ENCODE measurements at places on chromosomes 1 and 21.

DNA sequence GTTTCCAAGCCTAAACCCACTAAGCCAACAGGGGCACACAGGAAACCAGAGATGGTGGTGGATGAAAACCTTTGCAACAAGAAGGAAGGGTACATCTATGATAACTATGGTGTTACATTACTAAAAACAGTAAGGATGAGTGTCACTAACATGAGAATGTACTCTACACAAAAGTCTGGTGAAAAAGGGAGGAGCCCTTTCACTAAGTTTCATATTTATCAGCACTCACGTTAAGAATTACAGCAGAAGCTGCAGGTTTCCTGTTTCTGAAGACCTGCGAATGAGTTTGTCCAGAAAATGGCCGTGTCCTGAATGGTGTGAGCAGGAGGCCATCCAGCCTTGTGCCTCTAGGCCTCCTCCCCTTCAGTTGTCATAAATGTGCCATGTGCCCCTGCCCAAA, 17.8 kb downstream of the ABCG1 start:
- DNase-seq: no peak

- DNase-seq: peak; percentile 85
Measured at GRCh38 chr1:244969355-244970235, 105.3 kb upstream of the HNRNPU start.

GRCh38 chr1:31036749-31037500, 28.6 kb downstream of the PUM1 start:
- DNase-seq: no peak

- no peak for DNase-seq
Measured at GRCh38 chr1:17348593-17349234, 23.3 kb upstream of the PADI6 start.

GRCh38 chr1:212301580-212301979, 16.4 kb downstream of the PPP2R5A start:
- no peak for DNase-seq

GRCh38 chr1:19514391-19514831, 29.1 kb upstream of the CAPZB start:
- DNase-seq: no peak

DNA sequence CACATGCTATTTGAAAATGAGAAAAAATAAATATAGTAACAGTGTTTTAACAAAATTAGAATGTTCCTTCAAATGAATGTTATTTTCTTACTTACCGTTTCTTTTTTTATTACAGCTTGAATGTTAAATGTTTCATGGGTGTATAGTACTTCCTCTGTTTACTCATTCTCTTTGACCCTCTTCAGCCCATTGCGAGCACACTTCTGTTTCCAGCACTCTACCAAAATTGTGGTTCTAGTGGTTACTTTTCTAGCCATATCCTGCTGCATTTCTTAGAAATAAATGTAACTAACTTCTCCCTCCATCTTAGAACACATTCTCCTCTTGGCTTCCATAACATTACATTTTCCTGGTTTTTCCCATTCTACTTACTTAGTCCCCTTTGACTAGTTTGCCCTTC, 190.0 kb upstream of the C1orf105 start:
- DNase-seq: no peak

- peak; percentile 19 for DNase-seq
Measured at GRCh38 chr1:183070923-183071618, 47.9 kb downstream of the LAMC1 start.

GRCh38 chr1:67061266-67061665, 7.3 kb upstream of the SLC35D1 start:
- DNase-seq: no peak

GRCh38 chr21:35026153-35026500, 23.0 kb downstream of the RUNX1 start:
- DNase-seq: no peak

DNA sequence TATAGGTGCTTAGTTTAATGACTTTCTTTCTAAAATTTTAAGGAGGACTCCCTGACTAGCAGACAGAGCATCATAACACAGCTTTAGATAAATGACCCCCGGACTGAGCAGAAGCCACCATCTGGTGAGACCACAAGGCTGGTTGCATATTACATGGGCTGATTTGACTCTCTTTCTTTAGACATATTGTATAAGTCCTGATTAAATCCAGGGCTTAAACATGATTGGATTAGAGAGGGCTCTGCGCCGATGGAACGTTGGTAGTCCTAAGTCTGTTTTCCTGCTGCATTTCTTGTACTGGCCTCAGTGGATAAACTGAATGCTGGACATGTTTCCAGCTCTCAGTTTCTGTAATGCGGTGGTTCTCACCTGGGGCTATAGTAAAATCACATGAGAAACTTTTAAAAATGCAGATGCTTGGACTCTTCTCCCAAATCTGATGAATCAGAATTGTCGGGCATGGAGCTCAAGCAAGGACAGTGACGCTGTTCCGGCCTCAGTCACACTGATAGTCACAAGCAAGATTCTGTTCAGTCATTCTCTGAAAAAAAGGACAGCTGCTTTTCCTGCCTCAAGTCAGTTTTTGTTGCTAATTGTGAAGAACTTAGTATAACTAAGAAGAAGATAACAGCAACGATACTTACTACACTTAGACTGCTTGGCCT, 16.6 kb downstream of the DDI2 start:
- no peak for DNase-seq

- no peak for DNase-seq
Measured at GRCh38 chr1:165426745-165427144, 18.2 kb downstream of the RXRG start.

DNA sequence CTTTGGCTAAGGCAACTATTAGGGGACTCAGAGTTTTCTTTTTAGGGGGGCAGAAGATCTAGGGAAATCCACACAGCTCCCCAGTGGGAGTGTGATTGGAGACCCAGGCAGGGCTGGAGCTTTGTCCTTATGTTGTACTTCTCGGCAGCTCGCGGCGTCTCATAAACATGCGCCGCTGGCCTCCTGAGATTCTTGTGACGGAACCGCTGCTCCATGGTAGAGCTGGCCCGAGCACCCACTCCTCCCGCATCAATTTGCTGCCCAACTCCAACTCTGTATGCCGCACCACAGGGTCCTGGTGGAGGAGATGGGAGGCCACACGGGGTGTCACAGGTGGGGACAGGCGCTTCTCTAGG, 143.9 kb downstream of the GALNT2 start:
- DNase-seq: no peak

GRCh38 chr21:26588446-26588845, 15.4 kb upstream of the CYYR1 start:
- no peak for DNase-seq

GRCh38 chr1:156705321-156705917, at the start of gene CRABP2:
TSS of gene CRABP2 (minus strand) at chr1:156705583. CDS start at chr1:156705446, 137 bp downstream.
- DNase-seq: no peak

GRCh38 chr1:62493656-62494055, 56.8 kb downstream of the USP1 start:
- no peak for DNase-seq

DNA sequence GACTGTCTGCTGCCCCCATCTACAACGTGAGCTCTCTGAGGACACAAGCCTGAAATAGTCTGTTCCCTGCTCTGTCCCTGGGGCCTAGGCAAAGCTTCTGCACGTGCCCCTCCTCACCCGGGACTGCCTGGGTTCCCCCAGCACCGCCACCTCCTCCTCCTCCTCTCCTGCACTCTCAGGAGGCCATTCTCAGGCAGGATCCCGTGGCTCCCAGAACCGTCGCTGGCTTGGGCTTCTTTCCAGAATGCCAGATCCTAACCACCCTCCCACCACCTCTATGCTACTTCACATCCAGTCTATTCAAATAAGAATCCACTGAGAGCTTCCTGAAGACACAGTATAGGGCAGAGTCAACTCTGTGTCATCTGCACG, 11.2 kb downstream of the NPHP4 start:
- no peak for DNase-seq

DNA sequence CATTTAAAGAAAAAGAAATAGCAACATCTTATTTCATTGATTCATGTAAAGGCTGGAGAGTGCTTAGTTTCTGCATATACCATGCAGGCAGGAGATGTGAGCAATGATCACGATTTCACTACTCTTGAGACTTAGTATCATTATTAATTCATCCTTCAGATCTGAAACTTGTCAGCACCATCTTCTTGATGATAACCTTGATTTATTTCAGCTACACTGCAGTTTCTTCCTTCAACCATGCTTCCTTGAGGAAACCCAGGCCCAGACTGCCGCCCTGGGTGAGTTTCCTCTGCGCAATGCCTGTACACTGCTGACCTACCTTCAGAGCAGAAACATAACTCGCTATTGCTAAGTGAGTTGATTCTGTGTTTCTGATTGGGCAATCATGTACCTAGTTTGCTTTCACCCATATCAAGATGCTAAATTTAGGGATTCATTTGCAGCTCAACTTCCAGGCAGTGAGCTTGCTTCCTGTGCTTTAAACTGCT, 13.5 kb upstream of the BCL10 start:
- no peak for DNase-seq

DNA sequence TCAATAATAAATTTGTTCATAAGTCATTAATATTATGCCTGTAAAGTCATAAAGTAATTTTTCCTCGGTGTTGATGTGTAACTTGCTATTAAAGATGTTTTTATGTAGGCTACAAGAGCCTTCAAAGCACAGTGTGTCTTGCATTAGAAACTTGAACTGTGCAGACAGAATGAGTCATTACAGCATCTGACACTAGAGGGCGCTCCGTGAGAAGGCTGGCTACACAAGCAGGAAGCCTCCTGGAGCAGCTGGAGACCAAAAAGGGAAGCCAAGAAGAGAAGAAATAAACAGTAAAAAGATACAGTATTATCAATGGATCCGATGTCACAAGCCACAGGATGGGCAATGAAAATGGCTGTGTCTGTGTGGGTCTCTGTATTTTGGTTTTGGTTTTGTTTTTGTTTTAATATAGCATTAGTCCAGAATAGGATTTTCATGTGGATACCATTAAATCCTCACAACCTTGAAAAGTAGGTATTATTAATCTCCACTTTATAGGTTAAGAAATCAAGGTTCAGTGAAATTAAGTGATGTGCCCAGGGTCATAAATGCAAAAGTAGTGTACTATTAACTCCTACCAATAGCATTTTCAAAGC, 16.1 kb upstream of the LRRC8D start:
- peak; percentile 65 for DNase-seq

- DNase-seq: no peak
Measured at GRCh38 chr1:73953586-73953985, 244.4 kb downstream of the LRRIQ3 start.

DNA sequence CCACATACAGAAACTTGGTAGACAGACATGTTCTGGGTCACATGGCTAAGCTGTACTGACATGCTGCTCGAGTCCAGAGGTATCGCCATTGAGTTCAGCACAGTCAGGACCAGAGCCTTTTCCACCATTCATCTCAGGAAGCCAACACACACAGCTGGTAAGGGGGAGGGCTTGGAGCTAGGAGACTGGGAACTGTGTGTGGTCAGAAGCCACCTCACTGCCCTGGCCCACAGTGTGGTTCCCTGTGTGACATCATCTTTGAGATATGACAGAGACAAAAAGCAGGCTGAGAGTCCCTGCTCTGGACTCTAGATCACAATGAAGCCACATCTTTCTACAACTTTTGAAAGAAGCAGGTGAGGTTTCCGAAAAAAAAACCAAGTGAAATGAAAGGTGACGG, 107.2 kb downstream of the SIM2 start:
- DNase-seq: no peak

DNA sequence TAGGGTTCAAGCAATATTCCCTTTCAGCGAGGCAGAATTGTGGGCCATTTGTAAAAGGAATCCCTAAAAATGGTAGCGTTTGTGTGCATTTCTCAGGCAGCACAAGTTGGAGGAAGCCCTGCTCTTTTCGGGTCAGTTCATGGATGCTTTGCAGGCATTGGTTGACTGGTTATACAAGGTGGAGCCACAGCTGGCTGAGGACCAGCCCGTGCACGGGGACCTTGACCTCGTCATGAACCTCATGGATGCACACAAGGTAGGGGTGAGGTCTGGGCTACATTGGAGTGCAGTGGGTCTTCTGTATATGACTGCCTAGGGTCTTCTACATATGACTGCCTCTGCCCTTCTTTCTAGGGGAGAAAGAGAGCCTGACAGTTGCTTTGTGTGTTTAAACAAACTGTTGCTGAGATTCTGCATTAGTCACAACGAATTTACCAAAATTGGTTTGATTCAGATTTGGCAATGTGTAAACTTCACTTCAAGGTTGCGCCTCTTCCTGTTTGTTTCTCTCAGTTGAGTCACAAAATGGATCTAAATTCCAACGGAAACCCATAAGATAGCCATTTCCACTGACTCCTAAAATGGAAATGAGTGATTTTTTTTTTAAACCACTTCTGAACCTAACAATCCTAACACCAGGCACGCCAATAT, 40.4 kb upstream of the BMP8A start:
- DNase-seq: no peak

DNA sequence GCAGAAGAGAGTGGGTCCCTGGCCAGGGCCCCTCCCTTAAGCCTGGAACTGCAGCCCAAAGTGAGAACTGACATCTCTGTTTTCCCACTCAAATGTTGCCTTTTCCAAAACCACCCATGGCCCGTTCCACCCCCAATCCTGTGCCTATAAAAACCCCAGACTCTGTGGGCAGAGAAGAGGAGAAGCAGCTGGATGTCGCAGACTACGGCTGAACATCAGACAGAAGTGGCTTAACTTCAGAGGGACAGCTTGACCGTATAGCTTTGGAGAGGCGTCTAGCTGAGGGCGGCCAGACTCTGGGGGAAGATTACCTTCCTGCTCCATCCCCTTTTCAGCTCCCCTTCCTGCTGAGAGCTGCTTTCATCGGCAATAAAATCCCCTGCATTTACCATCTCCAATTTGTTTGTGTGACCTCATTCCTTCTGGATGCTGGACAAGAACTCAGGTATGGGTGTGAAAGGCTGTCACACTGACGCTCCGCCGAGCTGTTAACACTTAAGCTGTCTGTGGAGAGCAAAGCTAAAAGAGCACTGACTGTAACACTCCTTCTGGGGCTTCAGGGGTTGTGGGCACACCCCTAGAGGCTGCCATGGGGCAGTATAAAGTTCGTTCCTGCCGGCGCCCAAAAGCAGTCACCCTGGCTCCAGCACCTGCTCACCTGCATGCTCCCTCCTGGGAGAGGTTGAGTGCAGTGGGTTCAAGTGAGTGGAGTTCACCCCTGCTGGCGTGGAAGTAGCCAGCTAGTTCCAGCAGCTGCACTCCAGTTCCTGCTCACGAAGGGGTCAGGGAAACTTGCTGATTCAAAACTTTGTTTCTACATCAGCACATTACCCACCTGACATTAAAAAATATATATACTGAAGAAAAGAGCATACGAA, 19.6 kb upstream of the ERO1B start:
- peak; percentile 35 for DNase-seq

GRCh38 chr1:99737016-99737415, 29.4 kb downstream of the FRRS1 start:
- DNase-seq: no peak

Measured in SHP77 (cell line).